ENCODE measurements at places on chromosomes 12 and 14.

DNA sequence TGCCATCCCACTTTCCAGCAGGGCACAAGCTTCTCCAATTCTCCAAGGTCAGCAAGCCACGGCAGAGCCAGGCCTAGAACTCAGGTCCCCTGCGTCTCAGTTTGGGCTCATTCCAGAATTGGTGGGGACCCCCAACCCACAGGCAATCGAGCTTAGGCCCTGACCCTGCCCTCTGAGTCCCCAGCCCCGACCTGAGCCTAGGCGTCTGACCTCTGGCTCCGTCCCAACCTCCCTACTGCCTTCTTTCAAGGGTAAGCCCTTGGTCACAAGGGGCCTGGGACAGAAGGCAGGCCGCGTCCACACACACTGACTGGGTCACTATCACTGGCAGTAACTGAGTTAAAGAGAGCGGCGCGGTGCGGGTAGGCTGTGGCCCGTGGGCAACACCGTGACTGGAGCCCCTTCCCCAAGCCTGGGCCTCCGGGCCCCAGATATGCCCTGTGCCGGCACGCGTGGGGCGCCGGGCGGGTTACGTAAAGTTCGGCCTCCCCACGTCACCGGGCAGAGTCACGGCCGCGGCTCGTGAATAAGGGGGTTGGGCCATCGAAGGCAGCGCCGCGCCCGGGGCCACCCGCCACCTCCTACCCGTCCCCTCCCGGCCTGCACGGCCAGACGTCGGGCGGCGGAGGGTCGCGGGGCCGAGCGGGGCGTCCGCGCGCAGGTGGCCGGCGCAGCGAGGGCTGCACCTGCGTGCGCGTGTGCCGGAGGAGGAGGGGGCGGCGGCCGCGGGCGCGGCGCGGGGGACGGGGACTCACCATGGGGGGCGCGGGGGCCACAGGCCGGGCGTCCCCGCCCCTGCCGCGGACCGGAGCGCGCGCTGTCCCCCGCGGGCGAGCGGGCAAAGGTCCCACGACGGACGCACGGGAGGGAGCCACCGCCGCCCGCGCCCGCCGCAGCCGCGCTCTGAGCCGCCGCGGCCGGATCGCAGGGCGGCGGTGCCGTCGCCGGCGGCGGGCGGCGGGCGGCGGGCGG is 516 bp downstream of the ANKRD9 start:
- DNase-seq = no peak

DNA sequence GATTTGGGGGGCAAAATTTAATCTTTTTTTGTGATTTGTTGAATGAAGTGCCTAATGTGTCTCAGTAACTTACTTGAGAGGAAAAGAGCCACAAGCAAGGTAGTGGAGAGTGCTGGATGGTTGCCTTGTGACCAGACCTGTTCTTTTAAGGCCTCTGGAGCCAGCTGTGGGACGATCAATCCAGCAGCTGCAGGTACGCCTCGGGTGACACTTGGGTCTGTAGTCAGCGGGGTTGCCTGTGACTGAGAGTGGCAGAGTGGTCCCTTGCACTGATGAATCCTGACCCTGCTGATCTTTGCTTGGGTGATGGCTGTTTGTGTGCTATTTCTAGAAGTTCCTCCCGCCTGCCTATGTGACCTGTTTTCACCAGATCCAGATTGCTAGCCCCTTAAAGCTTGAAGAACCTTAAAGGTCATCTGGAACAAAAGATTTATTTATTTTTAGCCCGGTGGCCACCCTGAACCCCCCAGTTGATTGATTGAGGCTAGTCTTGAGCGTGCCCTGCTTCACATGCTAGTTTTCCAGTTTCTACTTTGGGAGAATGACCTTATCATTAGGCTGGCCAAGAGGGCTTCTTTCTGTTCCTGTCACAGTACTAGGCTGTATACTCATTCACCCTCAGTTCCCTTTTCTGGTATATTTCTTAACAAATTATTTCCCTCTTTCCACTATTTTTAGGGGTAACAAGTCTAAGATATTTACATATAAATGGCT is 23.2 kb downstream of the PRKCH start:
- no peak for DNase-seq

- no peak for DNase-seq
Observed at GRCh38 chr14:34766060-34766459, 51.7 kb upstream of the CFL2 start.

GRCh38 chr12:21169878-21170472 is 39.0 kb downstream of the SLCO1B1 start:
- peak; percentile 13 for DNase-seq

GRCh38 chr14:81400852-81401251 is 728 bp upstream of the STON2 start:
- DNase-seq = no peak

- no peak for DNase-seq
Observed at GRCh38 chr14:32914391-32914790, 24.3 kb upstream of the NPAS3 start.

DNA sequence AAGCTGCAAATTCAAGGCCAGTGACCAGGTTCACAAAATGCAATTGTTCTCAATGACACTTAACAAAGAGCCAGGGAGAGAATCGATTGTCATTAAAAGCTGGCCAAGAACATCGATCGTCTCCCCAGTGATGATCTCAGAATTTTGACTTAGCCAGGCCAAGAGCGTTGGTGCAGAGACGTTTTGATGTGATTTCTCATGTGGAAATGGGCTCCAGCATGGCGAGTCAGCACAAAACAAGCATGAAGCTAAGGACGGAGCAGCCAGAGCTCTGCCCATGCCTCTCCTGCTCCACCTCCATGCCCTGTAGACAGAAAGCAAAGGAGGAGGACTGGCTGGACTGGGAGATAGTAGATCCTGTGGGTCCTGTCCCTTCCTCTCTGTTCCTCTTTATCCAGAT is 270.8 kb downstream of the FOXN3 start:
- no peak for DNase-seq

- DNase-seq = no peak
Observed at GRCh38 chr12:951176-951575, 1.7 kb upstream of the RAD52 start.

GRCh38 chr14:35335388-35336092 is 43.4 kb downstream of the PSMA6 start:
- DNase-seq = peak; percentile 66

GRCh38 chr14:94021416-94022157 is 4.6 kb upstream of the OTUB2 start:
- no peak for DNase-seq

DNA sequence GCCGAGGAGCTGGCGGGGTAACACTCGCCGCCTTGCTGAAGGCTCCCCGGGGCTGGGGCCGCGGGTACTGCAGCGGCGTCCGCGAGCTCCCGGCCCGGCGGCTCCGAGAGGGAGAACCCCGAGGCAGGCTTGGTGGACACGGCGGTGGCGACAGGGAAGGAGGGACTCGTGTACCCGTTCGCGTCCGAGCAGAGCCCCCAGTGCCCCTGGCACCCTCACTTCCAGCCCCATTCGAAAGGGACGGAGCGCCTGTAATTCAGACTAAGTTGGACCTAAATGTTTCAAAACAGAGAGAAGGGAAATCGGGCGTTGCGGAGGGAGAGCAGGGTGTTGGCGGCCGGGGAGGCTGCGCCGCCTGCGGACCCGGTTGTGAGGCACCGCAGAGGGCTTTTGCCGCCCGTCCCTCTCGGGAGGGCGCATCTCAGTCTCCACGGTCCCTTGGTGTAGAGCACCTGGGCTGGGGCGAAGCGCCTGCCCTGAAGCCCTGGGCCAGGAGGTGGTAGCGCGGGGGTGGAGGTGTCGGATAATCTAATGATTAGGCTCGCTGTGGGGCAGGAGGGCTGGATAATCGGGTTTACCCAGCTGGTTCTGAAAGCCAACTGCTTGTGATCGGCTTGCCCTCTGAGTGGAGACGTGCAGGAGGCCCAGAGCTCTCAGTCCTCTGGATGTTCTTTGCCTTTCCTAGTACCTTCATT is 771 bp downstream of the DAAM1 start:
- DNase-seq = no peak

DNA sequence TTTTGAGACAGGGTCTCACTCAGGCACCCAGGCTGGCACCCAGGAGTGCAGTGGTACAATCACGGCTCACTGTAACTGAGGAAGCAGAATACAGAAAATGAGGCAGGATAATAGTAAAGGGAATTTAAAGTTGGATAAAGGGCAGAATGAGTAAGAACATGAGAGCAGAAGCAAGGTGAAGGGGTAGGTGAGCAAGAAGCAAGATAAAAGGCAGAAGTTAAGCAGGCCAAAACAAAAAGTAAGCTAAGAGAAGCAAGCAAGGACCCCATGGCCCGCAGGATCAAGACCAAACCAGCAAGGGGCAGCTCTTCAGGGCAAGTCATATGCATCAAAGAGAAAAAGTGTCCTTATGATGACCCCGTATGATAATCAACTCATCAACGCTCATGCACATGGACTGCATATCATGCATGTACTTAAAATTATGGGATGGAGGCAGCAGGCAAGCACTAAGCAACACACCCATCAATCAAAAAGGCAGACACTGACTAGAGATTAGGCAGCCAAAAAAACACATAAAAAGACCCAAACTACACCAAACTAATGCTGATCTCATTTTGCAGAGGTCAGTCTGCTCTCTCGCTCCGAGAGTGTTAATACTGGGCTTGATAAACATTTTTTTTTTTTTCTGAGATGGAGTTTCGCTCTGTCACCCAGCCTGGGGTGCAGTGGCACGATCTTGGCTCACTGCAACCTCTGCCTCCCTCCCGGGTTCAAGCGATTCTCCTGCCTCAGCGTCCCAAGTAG is 11.6 kb downstream of the TIMELESS start:
- DNase-seq = no peak

- no peak for DNase-seq
Observed at GRCh38 chr12:24950231-24950834, 1.4 kb upstream of the BCAT1 start.

DNA sequence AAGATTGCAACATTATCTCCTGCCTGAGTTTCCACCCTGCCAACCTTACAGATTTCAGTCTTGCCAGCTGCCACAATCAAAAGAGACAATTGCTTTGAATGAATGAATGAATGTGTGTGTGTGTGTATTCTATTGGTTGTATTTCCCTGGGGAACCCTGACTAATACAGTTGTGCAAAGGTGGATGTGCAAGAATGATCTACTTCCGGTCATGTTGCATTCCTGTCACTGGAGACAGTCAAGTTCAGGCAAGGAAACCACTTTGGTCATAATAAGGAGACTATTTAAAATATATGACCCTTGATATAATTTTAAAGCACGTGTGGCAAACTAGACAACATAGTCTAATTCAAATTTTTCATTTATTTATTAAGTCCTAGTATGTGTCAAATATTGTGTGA is 13.1 kb downstream of the RERG start:
- no peak for DNase-seq

- DNase-seq = no peak
Observed at GRCh38 chr12:14893506-14894250, 8.0 kb upstream of the MGP start.

DNA sequence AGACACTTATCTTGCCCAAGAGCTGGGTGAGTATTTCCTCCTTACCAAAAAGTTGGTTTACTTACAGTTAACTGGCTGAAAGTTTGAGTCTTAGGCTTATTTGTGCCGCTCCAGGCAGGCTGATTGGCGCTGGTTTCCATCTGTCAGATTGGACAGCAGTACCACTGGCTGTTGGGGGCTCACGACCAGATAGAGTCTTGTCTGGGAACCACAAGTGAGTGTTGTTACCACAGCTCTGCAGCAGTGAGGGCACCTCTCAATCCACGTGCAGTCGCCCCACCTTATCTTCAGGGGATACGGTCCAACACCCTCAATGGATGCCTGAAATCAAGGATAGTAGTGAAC is 58.9 kb downstream of the DDX51 start:
- DNase-seq = no peak

GRCh38 chr14:106120101-106120500 is 593.7 kb downstream of the TMEM121 start:
- no peak for DNase-seq

DNA sequence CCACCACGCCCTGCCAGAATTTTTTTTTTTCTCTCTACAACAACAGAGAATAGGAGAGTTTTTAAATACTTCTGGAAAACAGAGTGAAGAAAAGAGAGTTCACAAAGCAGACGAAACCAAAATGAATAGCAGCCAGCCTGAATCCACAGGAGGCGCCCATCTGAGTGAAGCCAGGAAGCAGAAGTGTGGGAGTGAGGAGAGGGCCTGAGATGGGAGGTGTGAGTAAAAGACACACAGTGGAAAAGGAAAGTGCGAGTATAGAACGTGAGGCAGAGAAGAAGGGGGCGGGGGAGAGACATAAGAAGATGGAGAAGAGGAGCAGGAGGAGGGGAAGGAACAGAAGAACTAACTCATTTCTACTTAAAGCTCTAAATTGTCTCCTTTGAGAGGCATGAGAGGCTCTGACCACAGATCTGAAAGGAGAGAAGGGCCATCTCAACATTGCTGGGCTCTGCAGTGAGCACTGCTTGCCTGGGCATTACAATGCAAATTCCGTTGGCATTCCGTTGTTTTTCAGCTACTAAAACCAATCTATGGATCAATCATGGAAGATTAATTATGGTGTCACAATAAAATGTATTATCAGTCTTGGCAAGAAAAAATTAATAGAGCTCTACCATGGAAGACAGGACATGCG is 140.1 kb upstream of the CPSF6 start:
- DNase-seq = no peak

GRCh38 chr12:442235-442884 is 17.4 kb upstream of the B4GALNT3 start:
- DNase-seq = no peak

DNA sequence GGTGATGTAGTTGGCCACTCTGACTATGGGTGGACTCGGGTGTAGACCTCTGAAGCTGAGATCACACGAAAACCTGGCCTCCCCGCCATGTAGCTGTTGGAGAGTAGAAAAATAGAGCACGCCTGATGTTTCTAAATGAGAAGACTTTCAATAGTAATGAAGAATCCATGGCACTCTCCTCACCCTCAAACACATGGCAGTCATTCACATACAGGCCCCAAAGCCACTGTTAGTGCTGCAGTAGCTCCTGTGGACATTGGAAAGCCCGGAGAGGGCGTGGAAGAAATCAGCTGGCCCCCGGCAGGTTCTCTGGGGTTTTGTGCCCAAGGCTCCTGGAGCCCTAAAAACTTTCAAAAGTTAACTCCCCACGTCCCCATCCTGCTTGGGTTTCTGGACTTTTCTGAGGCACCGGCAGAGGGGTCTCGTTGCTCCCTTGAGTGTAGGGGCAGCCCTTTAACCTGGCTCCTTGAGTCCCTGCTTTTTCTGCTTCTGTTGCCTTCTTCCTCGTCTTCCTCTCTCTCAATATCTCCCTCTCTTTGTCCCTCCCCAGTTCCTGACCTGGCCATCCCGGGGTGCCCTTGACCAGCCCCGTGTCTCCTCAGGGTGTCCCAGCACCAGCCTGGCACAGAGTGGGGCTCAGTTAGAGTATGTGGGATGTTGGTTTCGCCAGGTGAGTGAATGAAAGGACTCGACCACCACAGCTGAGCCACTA is 8.3 kb downstream of the MEG3 start:
- no peak for DNase-seq

DNA sequence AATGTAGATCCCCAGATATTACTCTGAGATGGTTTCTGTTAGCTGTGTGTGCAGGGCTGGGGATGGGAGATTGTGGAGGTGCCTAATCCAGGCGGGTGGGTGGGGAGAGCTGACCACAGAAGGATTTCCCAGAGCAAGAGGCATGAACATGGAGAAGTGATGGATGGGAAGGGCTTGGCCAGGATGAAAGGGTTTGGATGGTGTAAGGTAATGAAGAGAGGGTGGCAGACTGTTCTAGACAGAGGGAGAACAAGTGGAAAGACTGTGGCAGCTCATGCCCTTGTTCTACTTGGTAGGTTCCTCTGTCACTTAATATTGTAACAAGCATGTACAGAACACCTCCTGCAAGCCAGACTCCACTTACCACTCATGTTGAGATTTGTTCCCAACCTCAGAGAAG is 187.8 kb downstream of the NPAS3 start:
- DNase-seq = no peak
